ENCODE measurements at places on chromosomes 5 and 9. TPM values are rescaled to one million over a fixed set of nuclear protein-coding genes. Genes with fewer than 3 reads are reported as not detected.

OR1Q1 gene
- polyA plus RNA-seq: not detected

PCDHGA9 gene
- polyA plus RNA-seq: not detected

LCN10 gene
- polyA plus RNA-seq: not detected

ARSK gene
- polyA plus RNA-seq: 11.0 TPM

IL33 gene
- not detected for polyA plus RNA-seq

C5orf58 gene
- polyA plus RNA-seq: 0.23 TPM

NR2F1 gene
- not detected for polyA plus RNA-seq

DNAJB5 gene
- polyA plus RNA-seq: 1.7 TPM

RIOK2 gene
- 15.8 TPM for polyA plus RNA-seq

CHSY3 gene
- 0.31 TPM for polyA plus RNA-seq

DRD1 gene
- not detected for polyA plus RNA-seq

NUTM2F gene
- not detected for polyA plus RNA-seq

FAM174A gene
- 7.7 TPM for polyA plus RNA-seq

BARHL1 gene
- not detected for polyA plus RNA-seq

SLIT3 gene
- polyA plus RNA-seq: 0.47 TPM

STING1 gene
- 142 TPM for polyA plus RNA-seq

ZNF366 gene
- polyA plus RNA-seq: 0.62 TPM

CDC14B gene
- 2.7 TPM for polyA plus RNA-seq

HMCN2 gene
- not detected for polyA plus RNA-seq

MPDZ gene
- polyA plus RNA-seq: not detected

PIP5K1B gene
- not detected for polyA plus RNA-seq

CAPSL gene
- not detected for polyA plus RNA-seq

CDC20B gene
- not detected for polyA plus RNA-seq

GFI1B gene
- polyA plus RNA-seq: 1.6 TPM

RANBP3L gene
- polyA plus RNA-seq: not detected

ARL14EPL gene
- polyA plus RNA-seq: not detected

SYK gene
- polyA plus RNA-seq: 125 TPM

CYLC2 gene
- not detected for polyA plus RNA-seq

OTULINL gene
- 36.6 TPM for polyA plus RNA-seq

NANS gene
- polyA plus RNA-seq: 34.1 TPM

PLPPR1 gene
- not detected for polyA plus RNA-seq

FABP6 gene
- not detected for polyA plus RNA-seq

SVEP1 gene
- not detected for polyA plus RNA-seq

ADAMTS16 gene
- polyA plus RNA-seq: not detected

ITGA2 gene
- not detected for polyA plus RNA-seq

NUP188 gene
- 12.2 TPM for polyA plus RNA-seq

PAEP gene
- not detected for polyA plus RNA-seq

ADGRD2 gene
- polyA plus RNA-seq: not detected

ZBTB26 gene
- polyA plus RNA-seq: not detected

TICAM2 gene
- not detected for polyA plus RNA-seq

ANKRD34B gene
- not detected for polyA plus RNA-seq

EPB41L4B gene
- not detected for polyA plus RNA-seq

CDC25C gene
- 0.19 TPM for polyA plus RNA-seq

ADAMTSL1 gene
- polyA plus RNA-seq: not detected

PCDHB8 gene
- not detected for polyA plus RNA-seq

PCA3 gene
- not detected for polyA plus RNA-seq

ZBTB6 gene
- 2.3 TPM for polyA plus RNA-seq

SPATA6L gene
- not detected for polyA plus RNA-seq

HCN1 gene
- polyA plus RNA-seq: not detected

C9orf78 gene
- 196 TPM for polyA plus RNA-seq

ETF1 gene
- polyA plus RNA-seq: 38.2 TPM

FOXD4L5 gene
- not detected for polyA plus RNA-seq
